ENCODE measurements at places on chromosomes 13 and 19.

DNA sequence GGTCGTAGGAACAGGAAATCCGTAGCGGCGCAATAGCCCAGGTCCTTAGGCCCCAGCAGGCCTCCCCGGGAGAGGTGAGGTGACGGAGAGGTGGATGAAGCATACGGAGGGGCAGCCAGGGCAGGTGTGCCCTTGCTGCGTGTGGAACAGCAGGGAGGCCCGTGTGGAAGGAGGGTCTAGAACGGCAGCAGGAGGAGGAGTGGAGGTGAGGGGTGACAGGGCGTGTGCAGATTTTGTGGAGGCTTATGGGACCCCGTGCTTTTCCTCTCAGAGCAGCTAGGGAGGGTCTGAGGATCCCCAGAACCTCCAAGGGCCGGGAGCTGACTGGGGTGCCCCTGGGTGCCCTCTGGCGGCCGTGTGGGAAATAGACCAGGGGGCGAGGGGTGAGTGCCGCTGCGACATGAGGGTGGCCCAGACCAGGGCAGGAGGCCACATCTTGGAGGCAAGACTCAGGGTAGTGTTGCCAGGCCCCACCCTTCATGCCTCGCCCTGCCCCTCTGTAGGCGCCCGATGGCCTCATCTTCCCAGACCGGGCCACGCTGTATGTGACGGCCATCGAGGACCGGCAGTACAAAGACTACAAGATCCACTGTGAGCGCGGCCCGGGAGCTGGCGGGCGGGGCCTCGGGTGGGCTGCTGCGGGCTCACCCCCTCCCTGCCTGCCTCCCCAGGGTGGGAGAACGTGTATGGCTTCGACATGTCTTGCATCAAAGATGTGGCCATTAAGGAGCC, 5.0 kb upstream of the ADM5 start:
- no peak for DNase-seq

DNA sequence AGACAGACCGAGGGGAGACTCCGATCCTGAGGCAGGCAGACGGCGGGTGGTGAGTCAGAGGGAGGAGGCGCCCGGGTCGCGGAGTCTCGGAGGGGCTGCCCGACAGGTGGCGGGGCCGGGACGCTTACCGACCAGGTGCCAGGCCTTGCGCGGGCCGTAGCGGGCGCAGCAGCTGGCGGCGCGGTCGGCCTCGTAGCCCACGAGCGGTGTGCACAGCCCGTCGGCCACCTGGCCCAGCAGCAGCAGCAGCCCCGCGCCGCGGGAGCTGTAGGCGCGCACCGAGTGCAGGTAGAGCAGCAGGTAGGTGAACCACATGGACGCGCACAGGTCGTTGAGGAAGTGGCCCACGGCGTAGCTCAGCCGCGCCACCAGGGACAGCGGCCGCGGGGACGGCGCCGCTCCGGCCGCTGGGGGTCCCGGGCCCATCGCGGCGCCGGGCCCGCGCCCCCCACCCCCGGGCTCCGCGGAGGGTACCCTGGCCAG, 367 bp downstream of the MFSD12 start:
- peak; percentile 81 for DNase-seq

GRCh38 chr19:2048104-2048958, 2.7 kb downstream of the MKNK2 start:
- no peak for DNase-seq

GRCh38 chr19:21940684-21941083, 70.1 kb downstream of the ZNF208 start:
- DNase-seq, result no peak

DNA sequence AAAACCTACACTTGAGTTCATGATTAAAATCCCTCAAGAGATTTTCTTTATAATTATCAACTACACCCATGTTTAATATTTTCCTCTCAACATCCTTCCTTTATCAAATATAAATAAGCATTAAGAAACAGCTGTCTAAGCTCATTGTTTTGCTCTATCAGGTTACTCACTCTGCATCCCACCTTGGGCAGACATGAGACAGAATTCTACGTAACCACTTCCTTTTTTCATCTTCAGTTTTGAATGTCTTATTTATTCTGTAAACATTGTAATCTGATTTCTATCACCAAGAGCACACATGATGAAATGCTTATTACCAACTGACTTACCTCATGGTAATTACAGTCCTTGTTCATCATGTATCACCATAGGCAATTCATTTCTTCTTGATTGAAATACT, 1256.6 kb upstream of the ATXN8OS start:
- no peak for DNase-seq

GRCh38 chr13:109428146-109428545, 358.2 kb downstream of the IRS2 start:
- DNase-seq, result no peak

DNA sequence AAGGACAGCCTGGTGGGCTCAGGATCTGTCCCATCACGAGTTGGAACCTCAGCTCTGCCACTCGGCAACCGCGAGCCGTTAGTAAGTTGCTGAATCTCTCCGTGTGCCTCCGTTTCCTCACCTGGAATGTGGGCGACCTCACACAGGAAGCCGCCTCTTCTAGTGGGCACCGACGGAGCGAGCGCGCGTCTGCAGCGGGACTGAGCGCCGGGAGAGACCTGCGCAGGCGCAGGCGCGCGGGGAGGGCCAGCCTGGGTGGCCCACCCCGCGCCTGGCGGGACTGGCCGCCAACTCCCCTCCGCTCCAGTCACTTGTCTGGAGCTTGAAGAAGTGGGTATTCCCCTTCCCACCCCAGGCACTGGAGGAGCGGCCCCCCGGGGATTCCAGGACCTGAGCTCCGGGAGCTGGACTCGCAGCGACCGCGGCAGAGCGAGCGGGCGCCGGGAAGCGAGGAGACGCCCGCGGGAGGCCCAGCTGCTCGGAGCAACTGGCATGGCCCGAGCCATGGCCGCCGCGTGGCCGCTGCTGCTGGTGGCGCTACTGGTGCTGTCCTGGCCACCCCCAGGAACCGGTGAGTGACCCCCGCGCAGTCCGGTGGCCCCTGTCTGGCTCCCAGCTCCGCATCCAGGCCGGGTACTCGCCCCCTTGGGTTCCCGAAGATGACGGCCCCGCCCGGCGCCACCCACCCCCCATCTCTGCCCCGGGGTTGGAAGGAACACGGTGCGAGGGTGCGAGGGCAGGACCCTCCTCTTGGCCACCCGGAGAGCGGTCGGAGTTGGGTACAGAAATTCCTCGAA, at the start of gene PVR:
TSS of gene PVR (plus strand) at position 306 of the 797 bp plus-strand sequence. CDS start at position 493, 187 bp downstream.
- peak; percentile 72 for DNase-seq

- DNase-seq, result no peak
Measured at GRCh38 chr13:95833719-95834118, 156.8 kb downstream of the DNAJC3 start.

DNA sequence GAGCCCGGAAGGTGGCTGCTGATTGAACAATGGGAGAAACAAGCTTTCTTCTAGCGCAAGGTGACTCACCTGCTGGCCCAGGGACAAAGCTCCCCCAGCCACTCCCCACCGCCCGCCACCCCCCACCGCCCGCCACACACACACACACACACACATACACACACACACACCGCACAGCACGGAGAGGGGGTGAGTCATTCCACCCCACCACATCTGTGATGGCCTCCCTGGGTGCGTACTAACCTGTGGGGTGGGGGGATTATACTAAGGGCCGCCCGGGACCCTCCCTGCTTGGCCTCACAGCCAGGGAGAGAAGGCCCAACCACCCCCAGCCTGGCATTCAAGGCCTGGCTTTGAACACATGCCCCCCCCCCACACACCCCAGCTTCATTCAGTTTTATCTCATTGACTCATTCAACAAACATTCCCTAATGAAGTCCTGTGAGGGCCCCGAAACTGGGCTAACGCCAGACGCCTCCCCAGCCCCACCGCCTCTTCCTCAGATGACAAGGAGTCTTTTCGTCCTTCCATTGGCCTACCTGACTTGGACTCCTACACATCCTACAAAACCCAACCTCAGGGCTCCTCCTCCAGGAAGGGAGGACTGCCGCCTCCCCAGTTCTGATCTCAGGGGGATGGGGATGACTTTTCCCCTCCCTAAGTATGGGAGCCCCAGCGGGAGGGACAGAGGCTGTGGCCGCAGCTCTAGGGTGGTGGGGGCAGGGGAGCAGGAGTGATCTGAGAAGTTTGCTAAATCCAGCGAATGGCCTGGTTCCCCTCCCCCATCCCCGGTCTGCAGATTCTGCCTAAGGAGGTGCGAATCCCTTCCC, 5.8 kb upstream of the ONECUT3 start:
- DNase-seq, result peak; percentile 67

- no peak for DNase-seq
Measured at GRCh38 chr13:77740931-77741596, 43.6 kb downstream of the SLAIN1 start.

- DNase-seq, result no peak
Measured at GRCh38 chr19:16340092-16340491, 15.5 kb downstream of the KLF2 start.

GRCh38 chr13:74266861-74267260, 132.7 kb upstream of the KLF12 start:
- DNase-seq, result no peak

- DNase-seq, result no peak
Measured at GRCh38 chr19:1164684-1165531, 9.2 kb downstream of the SBNO2 start.

- DNase-seq, result no peak
Measured at GRCh38 chr19:33720691-33721682, 75.7 kb upstream of the KCTD15 start.

DNA sequence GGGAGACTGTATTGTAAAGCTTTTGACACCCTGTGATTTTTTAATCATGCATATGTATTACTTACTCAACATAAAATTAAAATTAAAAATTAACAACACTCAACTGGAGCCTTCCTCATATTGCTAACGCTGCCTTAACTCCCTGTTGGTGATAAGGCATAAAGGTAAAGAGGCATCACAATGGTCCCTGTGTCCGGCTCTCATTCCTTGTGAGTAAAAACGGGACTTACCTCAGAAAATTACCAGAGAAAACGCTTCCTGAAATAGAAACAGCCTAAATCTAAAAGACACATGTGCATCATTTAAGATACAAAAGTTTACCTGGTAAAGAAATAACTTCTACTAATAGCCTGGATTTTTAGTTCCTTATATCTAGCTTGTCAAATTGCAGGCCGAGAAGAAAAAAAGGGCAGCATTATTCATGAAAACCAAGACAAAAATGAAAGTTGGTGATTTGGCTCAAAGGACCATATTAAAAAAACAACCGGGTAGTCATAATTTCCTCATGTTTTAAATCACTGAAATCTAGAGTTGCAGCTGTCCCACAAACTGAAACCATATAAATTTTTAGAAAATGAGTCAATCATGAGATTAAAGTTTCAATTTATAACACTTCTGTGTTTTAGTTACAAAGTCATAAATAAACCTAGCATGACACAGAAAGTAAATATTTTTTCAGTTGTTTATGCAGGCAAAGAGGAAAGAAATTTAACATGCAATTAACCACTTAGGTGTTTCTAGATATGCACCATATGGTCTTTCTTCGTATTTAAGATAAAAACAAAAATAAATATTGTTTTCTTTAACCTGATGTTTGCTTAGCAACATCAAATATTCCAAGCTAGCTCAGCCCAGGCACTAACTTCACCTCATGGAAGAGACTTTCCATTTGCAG, 94.7 kb downstream of the MIPEP start:
- no peak for DNase-seq

- no peak for DNase-seq
Measured at GRCh38 chr19:19542507-19542906, 4.4 kb downstream of the CILP2 start.

GRCh38 chr13:94946039-94946438, 233.7 kb upstream of the SOX21 start:
- DNase-seq, result no peak

DNA sequence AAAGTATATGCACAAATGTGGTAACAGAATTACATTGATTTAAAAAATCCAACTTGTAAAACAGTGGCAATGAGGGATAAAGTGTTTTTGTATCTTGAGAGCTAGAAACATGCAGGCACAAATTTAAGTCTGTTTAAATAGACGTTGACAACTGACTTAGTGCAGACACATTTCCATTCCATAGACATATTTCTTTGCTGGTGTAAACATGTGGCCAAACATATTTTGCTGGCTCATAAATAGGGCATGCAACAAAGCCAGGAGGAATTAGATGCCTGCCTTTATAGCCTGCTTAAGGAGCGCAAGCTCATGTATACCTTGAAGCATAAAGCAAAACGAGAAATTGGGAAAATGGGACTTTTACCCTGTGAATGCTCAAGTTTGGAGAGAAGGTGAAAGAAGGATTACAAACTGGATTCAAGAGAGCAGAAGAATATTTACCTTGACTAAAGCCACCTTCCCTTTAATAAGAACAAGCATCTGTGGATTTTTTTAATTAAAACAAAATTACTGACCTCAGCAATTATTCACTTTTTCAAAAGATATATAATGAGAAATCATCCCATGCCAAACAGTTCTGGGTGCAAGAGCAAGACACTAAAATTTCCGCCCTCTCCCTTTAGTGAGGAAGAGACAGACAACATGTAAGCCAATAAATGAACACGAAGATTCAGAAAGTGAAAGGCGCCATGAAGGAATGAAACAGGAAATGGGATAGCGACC, 71.0 kb downstream of the DCT start:
- no peak for DNase-seq

DNA sequence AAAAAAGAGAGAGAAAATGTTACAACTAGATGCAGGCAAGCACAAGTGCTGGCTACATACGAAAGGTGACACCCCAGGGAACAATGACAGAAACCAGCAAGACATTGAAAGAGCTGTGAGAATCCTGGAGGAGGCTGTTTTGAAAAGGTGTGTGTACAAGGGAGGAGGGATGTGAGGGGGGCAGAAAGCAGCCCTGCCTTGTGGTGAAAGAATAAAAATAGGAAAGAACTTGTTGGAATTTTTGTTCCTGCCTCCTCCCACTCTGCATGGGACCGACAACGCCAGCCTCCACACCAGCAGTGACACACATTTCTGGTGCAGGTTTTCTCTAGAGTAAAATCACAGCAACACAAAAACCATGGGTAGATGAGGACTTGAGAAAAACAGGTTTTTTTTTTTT, 1258.6 kb downstream of the PCDH9 start:
- DNase-seq, result no peak

- no peak for DNase-seq
Measured at GRCh38 chr19:10364644-10365043, 15.7 kb downstream of the TYK2 start.

GRCh38 chr19:21158523-21159135, 16.8 kb downstream of the ZNF431 start:
- no peak for DNase-seq

DNA sequence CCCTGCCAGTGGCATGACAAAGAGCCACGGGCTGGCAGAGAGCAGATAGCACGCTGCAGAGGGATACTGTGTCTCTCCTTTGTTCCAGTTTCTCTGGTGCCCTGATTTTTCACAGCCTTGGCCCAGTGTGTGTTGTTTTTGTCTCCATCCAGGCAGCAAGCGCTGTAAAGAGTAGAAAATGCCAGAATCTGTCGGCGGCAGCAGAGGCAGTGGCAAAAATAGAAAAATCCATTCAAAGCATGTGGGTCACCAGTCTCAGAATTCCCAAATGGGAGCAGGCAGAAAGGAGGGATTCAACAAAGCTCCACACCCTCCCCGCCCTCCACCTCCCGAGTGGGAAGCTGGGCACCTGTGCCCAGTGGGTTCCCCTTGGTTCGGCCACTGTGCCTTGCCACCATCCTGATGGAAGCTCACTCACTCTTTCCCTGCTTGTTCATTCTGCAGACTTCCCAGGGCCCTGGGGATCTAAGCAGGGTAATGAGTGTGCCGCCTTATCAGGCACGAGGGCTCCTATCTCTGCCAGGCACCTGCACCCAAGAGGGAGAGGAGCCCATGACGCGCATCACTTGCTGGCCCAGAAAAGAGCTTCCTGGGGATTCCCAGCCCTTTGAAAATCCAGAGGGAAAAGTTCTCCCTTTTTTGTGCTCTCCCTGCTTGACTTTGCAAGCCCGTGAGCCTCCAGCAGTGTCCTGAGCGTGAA, 416.9 kb downstream of the IRS2 start:
- no peak for DNase-seq
